Activated CD4-positive, alpha-beta T cell treated with anti-CD3 and anti-CD28 coated beads, Interleukin-2, amount 10 ng/mL, durations not matched to agents 24 days and 14 days (primary cell): ENCODE measurements at places on chromosomes 1 and 21.

GRCh38 chr1:62057641-62058290, 136.9 kb upstream of the L1TD1 start:
- no peak overlapping the region for H3K27ac ChIP-seq
- no peak for DNase-seq
- H3K4me1 ChIP-seq = no peaks in the 10 kb centered on the region
- no peaks in the 10 kb centered on the region for H3K36me3 ChIP-seq

DNA sequence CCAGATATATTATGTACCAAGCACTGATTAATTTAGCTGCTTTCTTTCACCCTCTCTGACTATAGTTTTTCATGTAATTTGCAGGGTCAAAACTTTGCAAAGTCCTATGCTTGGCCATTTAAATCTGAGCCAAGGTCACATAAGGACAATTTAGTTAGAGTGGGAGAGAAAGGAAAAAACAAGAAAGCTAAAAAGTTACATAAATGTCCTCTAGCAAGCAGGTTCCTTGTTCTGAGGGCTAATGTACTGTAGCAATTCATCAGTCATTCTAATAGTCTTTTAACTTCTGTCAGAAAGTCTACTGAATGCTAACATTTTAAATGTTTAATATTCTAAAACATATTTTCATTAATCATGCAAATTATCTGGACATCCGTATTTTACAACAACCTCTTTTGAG, 68.3 kb downstream of the SAMSN1 start:
- H3K27ac ChIP-seq = no peak overlapping the region
- no peak for DNase-seq
- no peaks in the 10 kb centered on the region for H3K27me3 ChIP-seq
- H3K36me3 ChIP-seq = peaks cover 3% of the 10 kb centered on the region
- H3K4me1 ChIP-seq = peaks cover 32% of the 10 kb centered on the region
- H3K4me3 ChIP-seq = no peak overlapping the region

DNA sequence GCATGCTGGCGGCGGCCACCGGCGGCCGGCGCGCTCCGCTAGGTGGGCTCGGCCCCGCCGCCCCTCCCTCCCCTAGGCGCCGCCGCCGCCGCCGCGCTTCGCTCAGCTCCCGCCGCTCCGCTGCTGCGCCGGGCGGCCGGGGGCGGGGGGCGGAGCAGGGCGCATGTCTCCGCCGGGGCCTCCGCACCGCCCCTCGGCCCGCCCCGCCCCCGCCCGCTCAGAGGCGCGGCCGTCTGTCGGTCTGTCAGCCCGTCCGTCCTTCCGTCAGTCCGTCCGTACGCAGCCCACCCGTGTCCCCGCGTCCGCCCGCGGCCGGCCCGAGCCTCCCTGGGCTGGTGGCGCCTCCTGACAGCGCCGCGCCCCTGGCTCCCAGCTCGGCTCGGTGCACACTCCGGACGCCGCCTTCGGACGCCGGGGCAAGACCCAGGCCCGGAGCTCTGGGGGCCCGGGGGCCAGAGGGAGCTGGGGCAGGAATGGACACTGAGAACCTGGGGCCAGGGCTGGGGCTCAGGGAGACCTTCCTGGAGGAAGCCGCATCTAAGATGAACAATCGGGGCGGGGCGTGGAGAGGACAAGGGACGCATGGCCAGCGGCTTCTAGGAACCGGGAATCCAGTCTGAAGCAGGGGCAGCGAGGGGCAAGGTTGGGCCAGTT, at the start of gene GPR153:
Gene GPR153, minus strand, starts transcription at position 138 of the 654 bp plus-strand sequence. CDS start 6,193 bp downstream, outside the sequence.
- peak within 1 kb of the TSS; percentile 69 for H3K4me3 ChIP-seq
- peak; percentile 89 for DNase-seq
- no peaks in the 10 kb centered on the region for H3K36me3 ChIP-seq
- no peak within 1 kb of the TSS for H3K27ac ChIP-seq

GRCh38 chr21:39663742-39664492, 51.2 kb downstream of the B3GALT5 start:
- H3K4me1 ChIP-seq = no peaks in the 10 kb centered on the region
- H3K27me3 ChIP-seq = peaks cover 4% of the 10 kb centered on the region
- no peaks in the 10 kb centered on the region for H3K36me3 ChIP-seq
- H3K4me3 ChIP-seq = no peak overlapping the region
- no peak for DNase-seq

DNA sequence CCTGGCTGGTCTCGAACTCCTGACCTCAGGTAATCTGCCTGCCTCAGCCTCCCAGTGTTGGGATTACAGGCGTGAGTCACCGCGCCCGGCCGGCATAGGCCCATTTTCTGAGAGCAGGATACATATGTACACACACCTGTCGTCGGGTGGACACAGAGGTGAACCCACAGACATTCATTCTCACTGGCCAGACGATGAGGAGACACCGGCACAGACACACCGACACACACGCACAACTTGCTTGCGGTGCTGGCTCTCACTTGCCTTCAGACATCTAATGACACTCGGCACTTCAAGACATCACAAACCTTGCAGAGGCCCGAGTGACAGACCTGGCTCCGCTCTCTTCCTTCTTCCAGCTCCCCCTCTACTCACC, 579 bp downstream of the PTCH2 start:
- no peak overlapping the region for H3K27ac ChIP-seq
- peaks cover 20% of the 10 kb centered on the region for H3K27me3 ChIP-seq
- H3K4me3 ChIP-seq = no peak overlapping the region

DNA sequence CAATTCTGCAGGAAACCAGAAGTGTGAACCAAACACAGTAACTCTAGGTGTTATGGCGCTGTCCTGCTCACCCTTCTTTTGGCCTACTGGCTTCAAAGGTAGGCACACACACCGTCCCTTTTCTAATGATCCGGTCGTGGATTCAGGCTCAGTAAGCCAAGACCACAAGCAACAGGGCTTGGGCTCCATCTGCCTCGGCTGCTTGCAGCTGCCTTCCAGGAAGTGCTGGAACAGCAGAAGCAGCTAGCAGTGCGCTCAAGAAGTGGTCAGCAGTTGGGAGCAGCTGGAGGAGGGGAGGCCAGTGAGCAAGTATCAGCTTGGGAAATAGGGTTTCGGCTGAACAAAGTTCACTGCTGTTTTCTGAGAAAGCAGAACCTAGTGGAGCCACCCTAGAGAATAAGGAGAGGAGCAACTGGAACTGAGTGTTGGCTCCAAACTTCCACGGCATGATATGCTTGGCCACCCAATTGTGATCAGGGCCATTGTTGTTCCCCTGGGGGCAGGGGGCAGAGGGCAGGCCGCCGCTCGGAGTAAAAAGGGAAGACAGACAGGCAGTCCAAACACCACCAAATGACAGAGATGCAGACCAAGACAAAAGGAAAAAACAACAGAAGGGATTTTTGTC, 173.4 kb downstream of the TOMM20 start:
- no peaks in the 10 kb centered on the region for H3K27me3 ChIP-seq
- peaks cover 2% of the 10 kb centered on the region for H3K36me3 ChIP-seq
- peak overlapping the region; percentile 96 for H3K27ac ChIP-seq
- peaks cover 61% of the 10 kb centered on the region for H3K4me1 ChIP-seq
- peak overlapping the region; percentile 50 for H3K4me3 ChIP-seq
- DNase-seq = peak; percentile 75

DNA sequence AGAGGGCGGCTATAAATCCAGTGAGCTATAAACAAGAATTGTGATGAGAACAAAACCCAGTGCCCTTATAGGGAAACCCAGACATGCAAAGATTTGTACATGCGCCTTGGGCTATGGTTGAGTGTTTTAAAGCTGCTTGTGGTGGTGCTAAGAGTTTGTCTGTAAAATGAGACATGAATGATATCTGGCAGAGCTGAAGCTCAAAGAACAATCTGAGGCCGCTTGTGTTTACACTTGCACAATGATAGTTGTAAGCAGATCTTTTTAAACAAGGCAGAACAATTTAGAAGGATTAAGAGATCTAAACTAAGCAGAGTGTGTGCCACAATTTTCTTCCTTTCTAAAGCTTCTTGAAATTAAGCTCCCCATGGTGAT, 80.4 kb upstream of the ADAMTS5 start:
- no peaks in the 10 kb centered on the region for H3K27me3 ChIP-seq
- no peaks in the 10 kb centered on the region for H3K36me3 ChIP-seq
- H3K27ac ChIP-seq = no peak overlapping the region
- H3K4me3 ChIP-seq = no peak overlapping the region

GRCh38 chr1:64981601-64982533, 15.5 kb upstream of the JAK1 start:
- H3K27me3 ChIP-seq = peaks cover 6% of the 10 kb centered on the region
- no peak overlapping the region for H3K4me3 ChIP-seq
- H3K36me3 ChIP-seq = no peaks in the 10 kb centered on the region
- no peak for DNase-seq
- H3K4me1 ChIP-seq = peaks cover 11% of the 10 kb centered on the region
- H3K27ac ChIP-seq = no peak overlapping the region

GRCh38 chr1:193199940-193200339, 13.5 kb upstream of the B3GALT2 start:
- no peak overlapping the region for H3K27ac ChIP-seq
- H3K36me3 ChIP-seq = peaks cover 28% of the 10 kb centered on the region

DNA sequence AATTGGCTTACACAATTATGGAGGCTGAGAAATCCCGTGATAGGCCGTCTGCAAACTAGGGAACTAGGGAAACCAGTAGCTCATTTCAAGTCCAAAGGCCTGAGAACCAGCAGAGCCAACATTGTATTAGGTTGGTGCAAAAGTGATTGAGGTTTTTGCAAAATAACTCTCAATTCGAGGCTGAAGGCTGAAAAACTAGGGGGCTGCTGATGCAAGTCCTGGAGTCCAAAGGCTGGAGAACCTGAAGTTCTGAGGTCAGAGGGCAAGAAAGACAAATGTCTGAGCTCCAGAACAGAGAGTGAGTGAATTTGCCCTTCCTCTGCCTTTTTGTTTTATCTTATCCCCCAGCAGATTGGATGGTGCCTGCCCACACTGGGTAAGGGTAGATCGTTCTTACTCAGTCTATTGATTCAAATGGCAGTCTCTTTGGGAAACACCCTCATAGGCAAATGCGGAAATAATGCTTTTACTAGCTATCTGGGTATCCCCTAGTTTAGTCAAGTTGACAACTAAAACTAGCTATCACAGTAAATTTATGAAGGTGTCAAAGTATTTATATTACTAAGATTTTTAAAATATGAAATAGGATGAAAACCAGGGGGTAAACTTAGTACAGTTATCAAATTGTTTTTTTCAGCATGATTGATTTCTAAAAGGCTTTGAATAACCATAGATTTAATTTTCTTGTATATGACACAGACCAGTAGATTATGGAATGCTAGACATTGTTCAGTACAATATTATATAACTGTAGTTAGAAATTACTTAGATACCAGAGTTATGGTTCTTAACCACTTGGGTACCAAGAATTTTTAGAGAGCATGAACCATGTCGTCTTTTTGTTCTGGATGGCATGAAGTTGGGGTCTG, 15.4 kb downstream of the RABGAP1L start:
- no peak for DNase-seq
- peak overlapping the region; percentile 59 for H3K27ac ChIP-seq
- H3K4me1 ChIP-seq = peaks cover 6% of the 10 kb centered on the region
- no peak overlapping the region for H3K4me3 ChIP-seq
- H3K27me3 ChIP-seq = no peaks in the 10 kb centered on the region

- no peak for DNase-seq
- H3K27ac ChIP-seq = no peak overlapping the region
- H3K36me3 ChIP-seq = no peaks in the 10 kb centered on the region
- H3K4me3 ChIP-seq = no peak overlapping the region
Measured at GRCh38 chr1:228272831-228273571, 65.2 kb downstream of the OBSCN start.
